ENCODE measurements at places on chromosomes 4 and X.

- DNase-seq = no peak
These were observed 134.4 kb downstream of the SMIM20 start for GRCh38 chr4:26048378-26048882.

- DNase-seq = peak; percentile 8
These were observed 93.7 kb downstream of the MXRA5 start for GRCh38 chrX:3252744-3253143.

DNA sequence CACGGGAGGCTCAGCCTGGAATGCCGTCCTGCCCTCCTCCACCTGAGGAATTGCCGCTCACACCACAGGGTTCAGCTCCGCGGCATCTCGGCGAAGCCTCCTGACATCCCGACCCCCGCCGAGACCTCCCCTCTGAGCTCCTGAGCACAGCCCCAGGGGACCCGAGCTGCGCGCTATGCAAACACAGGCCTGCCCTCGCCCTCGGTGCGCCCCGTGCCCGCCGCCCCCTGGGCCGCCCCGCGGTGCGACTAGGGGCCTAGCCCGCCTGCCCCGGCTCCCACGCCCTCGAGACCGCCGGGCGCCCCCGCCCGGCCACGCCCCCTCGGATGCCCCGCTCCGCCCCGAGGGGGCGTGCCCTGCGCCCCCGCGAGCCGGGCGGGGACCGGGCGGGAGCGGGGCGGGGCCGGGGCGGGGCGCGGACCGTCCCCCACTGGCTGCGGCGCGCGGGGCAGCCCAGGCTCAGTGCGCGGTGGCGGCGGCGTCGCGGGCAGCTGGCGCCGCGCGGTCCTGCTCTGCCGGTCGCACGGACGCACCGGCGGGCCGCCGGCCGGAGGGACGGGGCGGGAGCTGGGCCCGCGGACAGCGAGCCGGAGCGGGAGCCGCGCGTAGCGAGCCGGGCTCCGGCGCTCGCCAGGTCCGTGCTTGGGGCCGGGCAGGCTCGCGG lies at the start of gene FGFR3:
TSS of gene FGFR3 (plus strand) at position 462 of the 664 bp plus-strand sequence. CDS start 642 bp downstream, outside the sequence.
- no peak for DNase-seq

- no peak for DNase-seq
These were observed 53.1 kb downstream of the BMP2K start for GRCh38 chr4:78829296-78829695.

DNA sequence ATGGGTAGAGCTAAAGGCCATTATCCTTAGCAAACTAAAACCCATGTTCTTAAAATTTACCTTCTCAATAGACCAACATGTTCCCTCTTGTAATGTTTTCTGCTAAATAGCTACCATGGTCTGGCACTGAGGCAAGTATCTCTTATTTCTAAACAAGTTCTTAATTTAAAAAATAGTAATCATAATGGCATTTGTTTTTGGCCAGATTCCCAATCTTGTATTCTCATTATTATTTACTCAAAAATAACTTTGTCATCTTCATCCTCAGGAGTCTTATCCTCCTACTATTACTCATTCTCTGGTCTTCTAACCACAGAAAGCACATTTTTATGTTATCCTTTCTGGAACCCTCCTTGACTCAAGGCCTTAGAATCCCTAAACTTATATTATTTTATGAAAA lies 931.2 kb downstream of the CCSER1 start:
- no peak for DNase-seq
